Stimulated activated CD4-positive, alpha-beta T cell treated with anti-CD3 and anti-CD28 coated beads, Interleukin-1b, Interleukin-23, amount 100 ng/mL, for 1 hour (primary cell): ENCODE measurements at places on chromosomes 6 and 20.

GRCh38 chr20:16707674-16708073 is 22.2 kb upstream of the SNRPB2 start:
- no peak for DNase-seq

DNA sequence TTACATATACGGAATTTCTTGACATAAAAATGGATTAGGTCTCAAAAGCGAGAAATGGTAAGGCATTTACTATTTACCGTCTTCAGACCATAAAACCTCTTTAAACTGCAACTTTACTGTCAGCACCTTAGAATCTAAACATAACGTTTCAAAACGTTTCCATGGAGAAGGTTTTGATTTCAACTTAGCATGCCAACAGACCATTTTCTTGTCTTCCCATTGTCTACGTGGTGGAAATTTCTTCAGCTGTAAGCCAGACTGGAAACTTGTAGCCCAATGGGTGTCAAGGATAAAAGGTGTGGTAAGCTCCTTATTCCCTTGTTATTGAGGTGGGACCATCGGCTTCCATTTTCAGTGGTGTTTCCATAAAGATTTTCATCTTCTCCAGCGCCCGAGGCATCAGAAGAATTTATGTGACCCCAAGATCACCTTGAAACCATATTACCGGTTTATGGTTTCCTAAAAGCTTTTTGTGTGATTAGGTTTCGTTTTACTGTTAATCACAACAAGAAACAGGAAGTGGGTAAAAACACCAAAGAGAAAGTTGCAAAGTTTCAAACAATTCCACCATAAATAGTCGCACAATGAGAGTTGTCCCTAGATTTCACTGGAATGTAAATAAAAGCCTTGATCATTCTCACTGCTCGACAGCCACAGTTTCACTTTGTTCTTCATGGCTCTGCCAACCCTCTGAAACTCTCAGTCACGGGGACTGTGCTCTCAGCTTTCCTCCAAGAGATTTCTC is 63.0 kb upstream of the CD2AP start:
- no peak for DNase-seq

GRCh38 chr20:51966296-51966971 is 164.1 kb upstream of the SALL4 start:
- no peak for DNase-seq

- DNase-seq, result no peak
Observed at GRCh38 chr6:106220485-106220884, 105.1 kb downstream of the ATG5 start.

DNA sequence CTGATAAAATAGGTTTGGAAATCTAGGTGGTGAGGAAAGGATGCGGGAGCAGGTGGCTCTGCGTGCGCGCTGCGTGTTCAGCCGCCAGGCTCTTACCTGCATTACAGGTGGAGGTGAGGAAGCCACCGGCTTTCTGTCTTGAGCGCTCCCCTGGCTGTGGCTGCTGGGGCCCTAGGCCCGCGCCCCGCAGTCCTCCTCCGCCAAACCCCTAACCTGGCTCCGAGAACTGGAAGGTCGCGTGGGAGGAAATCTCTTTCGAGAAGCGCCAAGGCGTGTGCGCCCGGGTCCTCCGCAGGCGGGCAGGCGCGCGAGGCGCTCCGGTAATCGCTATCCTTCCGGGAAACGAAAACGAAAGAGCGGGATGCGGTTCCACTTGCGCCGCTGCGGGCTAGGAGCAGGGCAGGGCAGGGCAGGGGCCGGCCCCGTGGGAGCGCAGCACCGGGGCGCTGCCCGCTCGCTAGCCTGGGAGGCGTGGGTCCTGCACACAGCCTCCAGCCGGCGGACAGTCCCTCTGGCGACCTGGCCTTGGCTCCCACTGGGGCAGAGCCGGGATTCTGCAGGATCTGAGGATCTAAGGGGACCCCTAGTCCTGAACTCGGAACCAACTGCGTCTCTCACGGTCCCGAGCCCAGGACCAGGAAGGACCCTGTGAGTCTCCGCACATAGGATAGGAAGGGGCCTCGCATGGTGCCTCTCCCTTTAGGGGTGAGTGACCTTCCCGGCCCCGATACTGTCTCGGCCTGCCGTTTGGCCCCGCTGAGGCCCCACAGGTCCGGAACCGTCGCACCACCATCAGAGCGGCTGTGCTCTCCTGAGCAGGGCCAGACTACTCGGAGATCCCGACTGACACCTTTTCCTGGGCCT is at the start of gene ETV7:
ETV7 (minus strand) TSS at position 230 of the 864 bp plus-strand sequence; CDS start at position 102, 128 bp downstream.
- DNase-seq, result no peak

GRCh38 chr6:64815718-64816117 is 891.3 kb downstream of the EYS start:
- no peak for DNase-seq

GRCh38 chr6:273551-274058 is 18.7 kb upstream of the DUSP22 start:
- no peak for DNase-seq

- DNase-seq, result no peak
Observed at GRCh38 chr6:138508676-138508988, 9.3 kb upstream of the NHSL1 start.

DNA sequence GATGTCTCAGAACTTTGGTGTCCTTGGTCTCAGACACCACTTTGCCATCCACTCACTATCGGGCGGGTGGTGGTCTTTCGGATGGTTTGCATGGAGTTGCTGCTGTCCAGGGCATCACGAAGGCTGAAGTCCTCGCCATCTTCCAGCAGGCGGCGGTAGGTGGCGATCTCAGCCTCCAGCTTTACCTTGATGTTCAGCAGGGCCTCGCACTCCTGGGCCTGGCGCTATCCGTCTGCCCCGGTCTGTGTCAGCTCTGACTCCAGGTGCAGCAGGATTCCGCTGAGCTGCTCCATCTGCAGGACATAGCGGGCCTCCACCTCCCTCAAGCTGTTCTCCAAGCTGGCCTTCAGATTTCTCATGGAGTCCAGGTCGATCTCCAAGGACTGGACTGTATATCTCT is 36.0 kb downstream of the ZNF311 start:
- no peak for DNase-seq

DNA sequence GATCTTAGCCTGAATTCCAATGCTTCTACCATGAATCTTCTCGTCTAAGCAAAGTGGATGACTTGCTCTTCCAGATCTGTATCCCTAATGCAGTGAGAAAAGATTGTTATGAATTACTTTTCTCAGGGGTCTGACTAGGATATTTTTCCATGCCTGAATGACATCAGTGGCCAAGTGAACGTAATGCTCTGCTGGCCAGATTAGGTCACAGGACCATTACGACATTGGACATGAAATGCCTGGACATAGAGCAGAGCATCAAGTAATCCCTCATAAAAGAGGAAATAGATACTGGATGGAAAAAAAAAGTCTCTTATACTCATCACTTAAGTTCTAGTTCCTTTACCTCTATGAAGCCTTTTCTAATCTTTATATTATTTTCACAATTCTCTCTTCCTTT is 12.1 kb upstream of the THEMIS start:
- no peak for DNase-seq

DNA sequence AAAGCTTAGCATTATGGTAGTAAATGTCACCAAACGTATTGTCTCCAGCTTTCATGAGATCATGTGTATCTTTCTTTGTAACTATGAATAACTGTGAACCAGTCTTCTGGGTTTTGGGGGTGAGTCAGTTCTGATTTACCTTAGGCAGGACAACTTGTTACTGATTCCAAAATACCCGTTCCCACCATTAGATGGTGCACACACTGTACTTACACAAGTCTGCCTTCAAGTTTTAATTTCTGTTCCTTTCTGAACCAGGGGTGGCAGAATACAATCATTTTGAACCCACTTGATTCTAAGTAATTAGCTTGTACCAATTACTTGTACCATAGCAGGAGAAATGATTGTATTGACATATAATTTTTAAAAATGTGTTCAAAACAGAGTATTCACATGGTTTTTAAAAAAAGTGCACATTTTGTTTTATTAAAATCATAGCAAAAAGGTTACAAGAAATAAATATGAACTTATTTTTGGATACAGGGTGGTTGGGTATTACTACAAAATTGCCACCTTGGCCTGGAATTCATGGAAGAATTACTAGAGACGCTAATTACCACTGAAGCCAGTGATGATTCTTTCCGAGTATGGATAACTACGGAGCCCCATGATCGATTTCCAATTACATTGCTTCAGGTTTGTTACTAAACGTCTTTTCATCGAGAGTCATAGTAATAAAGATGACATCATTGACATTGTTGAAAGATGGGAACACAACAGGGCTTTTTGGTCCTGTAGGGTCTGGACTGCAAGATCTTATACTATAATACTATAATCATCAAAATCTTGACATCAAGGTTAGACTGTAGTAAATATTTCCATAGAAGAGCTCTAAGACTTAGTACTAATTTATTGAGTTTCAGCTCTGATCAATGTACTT is 75.2 kb upstream of the GLP1R start:
- DNase-seq, result no peak

DNA sequence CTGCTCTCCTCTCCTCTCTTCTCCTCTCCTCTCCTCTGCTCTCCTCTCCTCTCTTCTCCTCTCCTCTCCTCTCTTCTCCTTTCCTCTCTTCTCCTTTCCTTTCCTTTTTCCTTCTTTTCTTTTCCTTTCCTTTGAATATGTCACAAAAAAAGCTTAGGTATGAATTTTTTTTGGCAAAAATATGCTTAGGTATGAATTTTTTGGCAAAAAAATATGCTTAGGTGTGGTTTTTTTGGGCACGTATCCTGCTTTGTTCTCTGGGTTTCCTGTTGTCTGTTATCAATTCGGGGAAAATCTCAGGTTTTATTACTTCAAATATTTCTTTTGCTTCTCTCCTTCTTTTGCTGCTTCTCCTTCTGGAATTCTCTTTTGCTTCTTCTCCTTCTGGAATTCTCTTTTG is 155.5 kb upstream of the PMEPA1 start:
- no peak for DNase-seq

- no peak for DNase-seq
Observed at GRCh38 chr6:10413262-10413849, 1.5 kb downstream of the TFAP2A start.

GRCh38 chr6:94835264-94835663 is 742.1 kb upstream of the MANEA start:
- DNase-seq, result no peak

DNA sequence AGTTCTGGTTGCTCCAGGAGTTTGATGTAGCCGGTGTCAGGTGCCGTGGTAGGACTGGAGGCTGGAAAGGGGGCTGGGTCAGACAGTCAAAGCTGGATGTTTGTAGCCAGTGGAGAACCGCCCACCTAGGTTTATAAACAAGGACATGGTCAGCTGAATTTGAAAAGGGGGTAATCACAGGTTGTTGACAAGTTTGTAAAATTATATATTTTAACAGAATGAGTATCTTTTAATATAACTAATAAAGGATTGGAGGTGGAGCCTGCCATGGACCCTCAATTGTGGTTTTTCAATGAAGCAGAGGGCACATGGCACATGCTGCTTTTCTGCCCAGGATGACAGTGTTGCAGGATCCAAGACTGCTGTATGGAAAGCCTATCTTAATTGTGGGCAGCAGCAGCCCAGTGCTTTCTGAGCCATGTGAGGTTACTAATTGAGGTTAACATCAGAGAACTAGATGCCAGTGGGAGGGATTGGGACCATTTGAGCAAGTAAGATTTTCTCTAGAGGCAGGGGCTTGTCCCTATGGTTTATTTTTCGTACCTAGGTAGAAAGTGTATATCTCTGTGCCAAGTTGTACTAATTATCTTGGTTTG is 9.7 kb downstream of the HECA start:
- DNase-seq, result no peak

GRCh38 chr20:44054118-44054517 is 132.9 kb downstream of the JPH2 start:
- no peak for DNase-seq

- no peak for DNase-seq
Observed at GRCh38 chr20:41984031-41984430, 365.9 kb upstream of the CHD6 start.

- no peak for DNase-seq
Observed at GRCh38 chr6:45625191-45625664, 247.5 kb upstream of the SUPT3H start.

GRCh38 chr6:125194941-125195340 is 41.4 kb downstream of the TPD52L1 start:
- DNase-seq, result no peak

- DNase-seq, result no peak
Observed at GRCh38 chr6:106973836-106974335, 643 bp downstream of the CD24 start.

DNA sequence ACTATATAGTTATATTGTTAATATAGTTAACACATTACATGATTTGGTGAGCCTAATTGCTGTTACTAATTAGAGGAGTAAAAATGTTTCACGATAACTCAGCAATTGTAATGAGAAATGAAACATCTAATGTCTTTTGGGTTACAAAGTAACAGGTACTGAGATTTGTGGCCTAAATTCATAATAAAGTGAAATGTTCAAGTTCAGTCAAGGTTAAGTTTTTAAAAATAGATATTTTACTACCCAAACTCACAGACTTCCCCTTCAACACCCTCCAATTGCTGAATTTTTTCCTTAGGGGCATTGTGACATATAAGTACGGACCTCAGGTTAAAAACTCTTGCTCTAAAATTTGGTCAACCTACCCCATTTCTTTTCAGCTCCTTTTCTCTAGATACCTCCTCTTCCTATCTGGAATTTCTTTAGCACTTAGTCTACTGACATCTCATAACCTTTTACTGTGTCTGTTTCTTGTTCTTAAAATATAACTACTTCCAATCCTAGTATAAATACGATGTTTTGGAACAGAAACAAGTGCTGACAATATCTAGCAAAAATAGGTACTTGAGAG is 112.3 kb upstream of the PRSS16 start:
- no peak for DNase-seq

- DNase-seq, result no peak
Observed at GRCh38 chr20:11686820-11687543, 230.7 kb upstream of the BTBD3 start.

DNA sequence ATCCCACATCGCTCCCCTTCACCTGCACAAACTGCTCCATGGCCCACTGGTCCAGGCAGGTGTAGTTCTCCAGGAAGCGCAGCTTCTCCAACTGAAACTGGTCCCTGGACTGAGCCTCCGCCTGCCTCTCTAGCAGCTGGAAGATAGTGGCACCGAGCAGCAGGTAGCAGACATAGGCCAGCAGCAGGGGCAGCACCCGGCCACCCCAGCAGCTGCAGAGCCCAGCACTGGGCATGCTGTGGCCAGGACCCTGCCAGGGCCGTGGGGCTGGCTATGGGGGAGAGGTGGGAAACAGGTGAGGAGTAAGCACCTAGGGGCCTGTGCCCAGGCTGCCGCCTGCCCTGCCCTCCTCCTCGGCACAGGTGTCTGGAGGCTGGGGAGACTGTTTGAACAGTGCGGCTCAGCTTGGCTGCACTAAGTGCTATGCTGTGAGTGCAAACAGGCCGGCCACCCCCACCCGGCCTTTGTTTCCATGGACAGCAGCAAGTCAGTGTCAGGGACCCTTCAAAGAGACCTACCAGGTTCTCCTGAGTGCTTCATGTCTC is at the start of gene KCNK16:
KCNK16 (minus strand) TSS at position 397 of the 545 bp plus-strand sequence; CDS start at position 235, 162 bp downstream.
- no peak for DNase-seq

DNA sequence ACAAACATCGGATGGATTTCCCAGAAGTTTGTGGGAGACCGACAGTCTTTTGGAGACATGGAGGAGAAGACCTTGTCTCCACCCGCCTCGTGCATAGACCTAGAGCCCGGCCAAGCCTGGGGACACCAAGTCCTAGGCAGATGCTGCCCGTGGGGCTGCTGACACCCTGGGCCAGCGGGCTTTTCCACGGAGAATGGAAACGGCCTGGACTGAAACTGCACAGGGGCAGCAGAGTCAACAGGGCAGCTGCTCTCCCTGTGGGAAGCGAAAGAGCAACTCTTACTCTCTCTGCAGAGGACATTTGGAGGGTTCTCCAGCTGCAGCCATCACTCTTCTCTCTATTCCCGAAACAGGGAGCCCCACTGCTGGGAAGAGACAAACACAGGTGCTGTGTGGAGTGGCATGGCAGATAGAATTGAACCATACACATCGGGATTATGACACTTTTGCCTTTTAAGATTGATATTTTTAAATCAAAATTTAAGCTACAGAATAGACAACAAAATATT is 401.2 kb downstream of the THBS2 start:
- DNase-seq, result no peak

GRCh38 chr6:74439123-74439811 is 743.3 kb downstream of the CD109 start:
- no peak for DNase-seq
